ENCODE measurements at places on chromosomes 7 and 10.

DNA sequence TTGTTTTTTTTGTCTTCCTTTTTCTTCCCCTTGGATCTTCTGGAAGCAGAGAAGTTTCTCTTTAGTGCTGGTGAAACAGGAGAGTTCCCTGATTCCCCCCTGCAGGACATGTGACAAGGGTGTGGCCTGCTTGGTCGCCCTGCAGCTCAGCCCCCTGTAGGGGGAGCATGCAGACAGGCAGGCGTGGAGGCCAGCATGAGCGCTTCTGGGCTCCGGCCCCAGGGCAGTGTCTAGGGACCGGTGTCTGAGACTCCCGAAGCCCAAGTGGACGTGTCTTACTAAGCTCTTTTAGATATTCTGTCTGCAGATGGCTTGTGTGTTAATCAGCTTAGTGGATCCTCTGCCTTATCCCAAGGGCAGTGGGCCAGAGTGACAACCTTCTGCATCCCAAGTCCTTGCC lies 26.1 kb downstream of the PRSS58 start:
- DNase-seq, result no peak

DNA sequence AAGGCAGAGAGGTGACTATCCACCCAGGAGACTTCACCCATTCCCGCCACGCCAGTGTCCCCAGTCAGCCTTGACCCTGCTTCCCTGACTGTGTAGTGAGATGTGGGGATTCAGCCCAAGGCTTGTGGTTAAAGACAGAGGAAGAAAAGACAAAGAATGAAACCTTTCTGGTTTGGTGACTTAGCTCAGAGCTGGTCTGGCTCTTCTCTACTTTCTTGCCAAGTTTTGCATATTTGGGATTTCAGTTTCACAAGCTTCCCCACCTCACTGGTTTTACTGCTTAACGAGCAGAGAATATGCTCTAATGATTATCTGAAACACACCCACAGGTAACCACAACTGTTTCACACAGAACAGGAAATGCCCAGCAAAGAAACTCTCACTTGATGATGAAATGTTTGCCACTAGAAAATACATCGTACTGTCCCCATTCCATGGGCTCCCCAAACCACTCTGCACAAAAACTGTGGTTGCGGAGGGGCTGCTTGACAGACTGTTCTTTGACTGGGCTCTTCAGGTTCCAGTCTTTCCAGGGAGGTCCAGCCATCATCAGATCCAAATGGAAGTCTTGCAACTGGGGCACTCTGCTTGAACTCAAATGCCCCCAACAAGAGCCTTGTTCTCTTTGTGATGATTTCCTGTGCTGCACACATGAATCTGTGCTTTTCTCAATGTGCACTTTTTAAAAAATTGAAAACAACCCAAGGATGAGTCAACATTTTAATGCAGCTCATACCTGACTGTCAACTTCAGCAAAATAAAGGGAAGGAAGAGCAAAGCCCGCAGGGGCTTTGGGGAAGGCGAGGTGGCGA lies 95.5 kb downstream of the CTBP2 start:
- peak; percentile 66 for DNase-seq

DNA sequence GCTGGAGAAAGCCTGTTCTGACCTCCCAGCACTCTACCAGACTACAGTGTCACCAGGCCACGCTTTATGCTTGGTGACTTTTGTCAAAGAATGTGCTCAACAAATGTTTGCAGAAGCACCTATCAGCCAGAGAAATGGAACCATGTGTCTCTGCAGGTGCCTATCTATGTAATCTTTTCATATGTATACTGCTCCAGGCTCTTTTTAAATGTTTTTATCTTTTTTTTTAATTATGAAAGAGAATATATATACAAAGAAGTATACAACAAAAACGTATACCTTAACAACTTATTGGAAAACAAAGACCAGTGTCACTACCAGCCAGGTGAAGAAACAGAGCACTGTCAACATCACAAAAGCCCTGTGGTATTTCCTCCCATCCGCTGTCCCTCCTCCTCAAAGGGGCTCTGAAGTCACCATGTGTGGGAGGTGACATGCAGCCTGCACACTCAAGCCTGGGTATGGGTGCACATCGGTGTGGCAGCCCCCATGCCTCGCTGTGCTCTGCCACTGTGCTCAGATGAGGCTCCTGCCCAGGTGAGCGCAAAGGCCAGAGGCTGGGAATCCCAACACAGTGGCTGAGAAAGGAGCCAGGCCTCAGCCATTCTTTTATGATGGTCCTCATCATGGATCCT lies 120.6 kb downstream of the CLEC2L start:
- no peak for DNase-seq

DNA sequence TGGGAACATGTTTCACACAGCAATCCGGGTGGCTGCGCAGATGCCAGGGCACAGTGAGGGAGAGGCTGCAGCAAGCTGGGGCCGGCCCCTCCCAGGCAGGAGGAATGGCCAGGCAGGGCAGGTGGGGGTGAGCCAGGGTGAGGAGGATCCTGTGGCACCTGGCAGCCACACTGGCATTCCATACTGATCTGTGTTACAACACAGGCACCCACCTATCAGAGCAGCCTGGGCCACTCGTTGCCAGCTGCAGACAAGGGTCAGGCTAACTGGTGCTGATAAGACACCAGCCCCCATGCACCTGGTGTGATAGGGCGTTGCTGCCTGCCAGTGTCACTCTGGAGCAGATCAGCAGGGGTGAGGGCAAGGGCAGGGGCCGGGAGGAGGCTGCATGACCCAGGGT lies 16.6 kb upstream of the RET start:
- no peak for DNase-seq
